Caudate nucleus (tissue), 63 donors: ENCODE measurements at places on chromosomes 7 and 10.

DNA sequence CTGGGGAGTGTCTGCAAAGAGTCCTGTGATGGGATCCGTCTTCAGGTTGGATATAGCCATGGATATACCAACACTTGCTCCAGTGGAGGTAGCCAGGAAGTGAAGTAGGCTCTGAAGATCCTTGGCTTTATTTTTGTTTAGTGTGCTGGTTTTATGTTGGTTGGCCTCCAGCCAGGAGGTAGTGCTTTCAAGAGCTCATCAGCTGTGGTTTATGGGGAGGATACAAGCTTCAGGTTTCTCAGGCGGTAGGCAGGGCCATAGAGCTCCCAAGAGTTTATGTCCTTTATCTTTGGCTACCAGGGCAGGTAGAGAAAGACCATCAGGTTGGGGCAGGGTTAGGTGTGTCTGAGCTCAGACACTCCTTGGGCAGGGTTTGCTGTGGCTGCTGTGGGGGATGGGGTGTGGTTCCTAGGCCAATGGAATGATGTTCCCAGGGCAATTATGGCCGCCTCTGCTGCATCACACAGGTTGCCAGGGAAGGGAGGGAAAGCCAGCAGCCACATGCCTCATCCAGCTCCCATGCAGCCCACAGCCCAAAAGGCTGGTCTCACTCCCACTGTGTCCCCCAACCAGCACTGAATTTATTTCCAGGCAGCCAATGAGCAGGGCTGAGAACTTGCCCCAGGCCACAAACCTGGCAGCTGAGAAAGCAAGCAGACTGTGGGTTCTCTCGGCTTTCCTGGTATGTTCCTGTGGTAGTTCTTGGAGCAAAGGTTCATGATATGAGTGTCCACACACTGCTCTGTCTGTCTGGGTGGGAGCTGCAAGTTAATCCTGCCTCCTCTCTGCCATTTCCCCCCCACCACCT, 67.0 kb upstream of the PRLHR start:
- no peak for DNase-seq

DNA sequence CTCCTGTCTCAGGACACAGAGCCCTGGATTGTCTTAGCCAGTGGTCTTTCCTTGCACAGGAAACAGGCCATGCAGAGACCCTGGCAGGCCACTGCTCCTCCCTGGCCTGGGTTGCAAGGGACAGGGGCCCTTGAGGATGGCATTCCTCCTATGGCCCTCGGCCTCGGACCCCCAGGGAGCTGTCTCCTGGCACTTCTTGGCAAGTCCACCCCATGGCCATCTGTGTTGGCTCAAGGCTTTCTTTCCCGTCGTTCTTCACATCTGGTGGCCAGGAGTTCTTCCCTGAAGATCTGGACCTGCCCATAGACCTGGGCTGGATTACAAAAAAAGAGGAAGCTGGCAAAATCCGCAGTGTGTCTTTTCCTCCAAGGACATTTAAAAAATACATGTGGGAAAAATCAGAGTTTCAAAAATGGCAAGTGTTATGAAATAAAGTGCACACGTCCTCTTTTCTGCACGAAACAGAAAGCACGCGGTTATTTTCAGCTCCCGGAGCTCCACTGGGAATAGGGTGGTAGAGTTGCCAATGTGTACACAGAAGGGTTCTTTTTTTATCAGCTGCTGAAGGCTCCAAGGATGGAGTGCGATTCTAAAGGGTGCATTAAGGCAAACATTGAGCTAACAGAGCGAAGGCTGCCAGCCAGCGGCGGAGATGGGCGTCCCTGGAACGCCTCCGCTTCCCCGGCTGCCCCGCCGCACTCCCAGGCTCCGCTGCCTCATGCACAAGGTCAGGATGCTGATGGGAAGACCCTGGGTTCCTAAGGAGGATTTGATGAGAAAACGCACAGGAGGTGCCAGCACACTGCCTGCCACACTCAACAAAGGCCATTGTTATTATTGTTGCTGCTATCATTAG, 62.8 kb upstream of the FAM20C start:
- peak; percentile 24 for DNase-seq

GRCh38 chr7:105199386-105199785, 185.4 kb downstream of the KMT2E start:
- no peak for DNase-seq

- DNase-seq = no peak
Measured at GRCh38 chr10:100890141-100890672, 22.6 kb upstream of the SLF2 start.
